ENCODE measurements at places on chromosomes 4 and X.

- DNase-seq, result no peak
- H3K4me1 ChIP-seq, result peaks cover 2% of the 10 kb centered on the region
- no peak overlapping the region for H3K27ac ChIP-seq
- no peaks in the 10 kb centered on the region for H3K36me3 ChIP-seq
Measured at GRCh38 chrX:121122332-121122731, 74.9 kb downstream of the GLUD2 start.

GRCh38 chrX:47366041-47366722 is 4.2 kb upstream of the ZNF157 start:
- H3K36me3 ChIP-seq, result no peaks in the 10 kb centered on the region
- peaks cover 10% of the 10 kb centered on the region for H3K4me1 ChIP-seq
- H3K27ac ChIP-seq, result peak overlapping the region; percentile 98
- H3K27me3 ChIP-seq, result no peaks in the 10 kb centered on the region
- H3K4me3 ChIP-seq, result peak overlapping the region; percentile 89
- DNase-seq, result peak; percentile 70

- H3K27me3 ChIP-seq, result no peaks in the 10 kb centered on the region
- H3K27ac ChIP-seq, result no peak overlapping the region
- DNase-seq, result no peak
- no peaks in the 10 kb centered on the region for H3K36me3 ChIP-seq
- no peaks in the 10 kb centered on the region for H3K4me1 ChIP-seq
- no peak overlapping the region for H3K4me3 ChIP-seq
Measured at GRCh38 chr4:149836546-149836945, 20.9 kb upstream of the IQCM start.

DNA sequence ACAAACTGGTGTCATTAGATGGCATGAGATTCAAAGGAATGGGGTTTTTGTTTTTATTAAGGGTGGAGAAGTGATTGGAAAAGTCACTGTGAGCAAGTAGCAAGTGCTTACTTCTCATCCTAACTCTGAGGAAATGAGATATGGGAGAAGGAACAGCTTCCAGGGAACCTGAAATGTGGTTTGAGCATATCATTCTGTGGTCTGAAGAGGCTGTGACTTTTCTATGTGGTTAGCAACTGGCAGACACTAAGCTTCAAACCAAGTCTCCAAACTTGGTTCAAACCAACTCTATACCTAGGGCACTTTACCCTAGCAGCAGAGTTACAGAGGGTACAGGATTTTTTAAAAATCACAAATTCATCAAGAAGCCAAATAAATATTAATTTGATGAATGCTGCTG is 58.2 kb downstream of the DCLK2 start:
- H3K36me3 ChIP-seq, result no peaks in the 10 kb centered on the region
- H3K27me3 ChIP-seq, result peaks cover 16% of the 10 kb centered on the region
- H3K4me1 ChIP-seq, result peaks cover 33% of the 10 kb centered on the region

DNA sequence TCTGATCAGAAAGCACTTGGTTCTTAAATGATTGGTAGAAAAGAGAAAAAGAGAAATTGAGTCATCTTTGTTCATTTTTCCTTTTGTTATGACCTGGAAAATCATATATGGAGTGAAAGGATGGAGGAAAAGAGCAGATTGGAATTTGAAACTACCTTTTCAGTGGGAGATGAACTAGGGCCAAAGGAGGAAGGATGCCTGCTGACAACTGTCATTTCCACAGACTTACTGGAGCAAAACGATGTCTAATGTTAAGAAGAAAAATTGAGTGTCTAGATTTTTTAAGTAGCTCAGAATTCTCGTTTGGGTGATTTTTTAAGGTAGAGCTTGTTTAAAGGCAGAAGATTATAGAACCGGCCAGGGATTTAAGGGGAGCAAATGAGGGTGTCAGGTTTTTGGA is 144.6 kb upstream of the KCNIP4 start:
- no peaks in the 10 kb centered on the region for H3K36me3 ChIP-seq
- H3K27me3 ChIP-seq, result no peaks in the 10 kb centered on the region
- DNase-seq, result no peak
- H3K4me3 ChIP-seq, result no peak overlapping the region
- H3K4me1 ChIP-seq, result no peaks in the 10 kb centered on the region

DNA sequence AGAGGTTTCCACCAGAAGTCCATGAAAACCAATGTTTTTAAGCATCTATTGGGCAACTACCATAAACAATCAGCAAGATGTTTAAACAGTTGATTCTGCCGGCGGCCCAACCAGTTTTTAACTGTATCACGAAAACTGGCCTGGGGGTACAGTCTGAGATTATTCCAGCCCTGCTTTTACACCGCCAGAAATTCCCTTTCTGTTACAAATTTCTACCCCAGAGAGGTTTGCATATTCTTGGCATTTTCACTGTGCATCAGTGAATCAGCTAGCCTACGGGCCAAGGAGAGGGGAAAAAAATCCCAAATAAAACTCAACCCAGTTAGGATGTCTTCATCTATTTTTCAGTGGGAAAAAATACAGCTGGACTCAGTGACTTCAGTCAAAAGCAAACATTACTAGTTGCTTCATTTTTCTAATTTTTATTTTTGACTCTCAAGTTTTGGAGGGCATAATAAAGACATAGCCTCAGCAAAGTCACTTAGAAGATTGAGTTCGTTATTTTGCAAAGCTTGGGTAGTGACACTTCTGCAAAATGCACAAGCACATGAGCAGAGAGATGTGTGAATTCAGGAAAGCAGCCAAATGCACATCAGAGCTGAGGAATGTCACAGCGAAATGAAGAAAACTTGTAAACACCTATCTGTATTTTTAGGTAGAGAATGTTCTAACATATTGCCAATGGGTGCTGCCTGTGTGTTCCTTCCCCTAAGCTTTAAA is 167.8 kb upstream of the GK2 start:
- no peaks in the 10 kb centered on the region for H3K4me1 ChIP-seq
- H3K4me3 ChIP-seq, result no peak overlapping the region
- H3K27me3 ChIP-seq, result peaks cover 4% of the 10 kb centered on the region
- DNase-seq, result no peak

DNA sequence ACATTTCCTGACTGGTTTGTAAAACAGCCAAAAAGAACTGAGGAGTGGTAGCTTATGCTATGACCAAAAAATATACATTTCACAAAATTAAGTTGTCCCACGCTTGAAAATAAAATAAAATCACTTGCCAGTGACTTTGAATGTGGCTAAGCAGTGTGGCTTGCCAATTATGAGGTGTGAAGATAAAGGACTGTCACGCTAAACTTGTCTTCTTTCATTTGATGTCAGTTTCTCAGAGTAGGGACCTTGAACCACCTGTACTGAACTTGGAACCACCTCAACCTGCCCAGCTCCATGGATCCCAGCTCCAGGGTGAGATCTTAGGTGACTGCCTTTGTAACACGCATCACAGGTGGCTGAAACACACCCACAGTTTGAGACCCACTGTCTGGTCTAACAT is 113.7 kb upstream of the TBL1X start:
- peak overlapping the region; percentile 54 for H3K27ac ChIP-seq
- H3K27me3 ChIP-seq, result no peaks in the 10 kb centered on the region
- H3K36me3 ChIP-seq, result peaks cover 4% of the 10 kb centered on the region
- no peak overlapping the region for H3K4me3 ChIP-seq
- DNase-seq, result no peak

- H3K36me3 ChIP-seq, result peaks cover 4% of the 10 kb centered on the region
- H3K27me3 ChIP-seq, result no peaks in the 10 kb centered on the region
- no peak for DNase-seq
- peaks cover 24% of the 10 kb centered on the region for H3K4me1 ChIP-seq
- peak overlapping the region; percentile 21 for H3K4me3 ChIP-seq
Measured at GRCh38 chr4:85826060-85826678, 351.2 kb downstream of the ARHGAP24 start.

DNA sequence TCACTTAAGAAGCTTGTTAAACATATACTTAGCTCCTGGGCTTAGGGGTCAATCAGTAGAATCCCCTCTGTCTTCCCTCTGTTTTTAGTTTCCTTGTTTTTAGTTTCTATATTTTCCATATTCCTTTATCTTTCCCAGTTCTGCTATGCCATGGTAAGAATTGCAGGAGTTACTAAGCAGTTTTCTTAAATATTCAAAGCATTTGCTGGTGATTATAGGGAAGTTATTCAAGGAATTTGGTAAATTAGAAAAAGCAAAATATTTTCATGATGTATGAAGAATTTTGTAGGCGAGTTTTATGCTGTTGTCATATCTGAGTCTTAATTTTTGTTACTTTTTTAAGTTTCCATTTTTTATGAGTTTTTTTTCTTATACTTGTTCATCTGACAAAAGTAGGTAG is 91.6 kb upstream of the NUDT6 start:
- peaks cover 14% of the 10 kb centered on the region for H3K36me3 ChIP-seq
- H3K27ac ChIP-seq, result peak overlapping the region; percentile 80
- H3K4me3 ChIP-seq, result no peak overlapping the region
- no peak for DNase-seq

DNA sequence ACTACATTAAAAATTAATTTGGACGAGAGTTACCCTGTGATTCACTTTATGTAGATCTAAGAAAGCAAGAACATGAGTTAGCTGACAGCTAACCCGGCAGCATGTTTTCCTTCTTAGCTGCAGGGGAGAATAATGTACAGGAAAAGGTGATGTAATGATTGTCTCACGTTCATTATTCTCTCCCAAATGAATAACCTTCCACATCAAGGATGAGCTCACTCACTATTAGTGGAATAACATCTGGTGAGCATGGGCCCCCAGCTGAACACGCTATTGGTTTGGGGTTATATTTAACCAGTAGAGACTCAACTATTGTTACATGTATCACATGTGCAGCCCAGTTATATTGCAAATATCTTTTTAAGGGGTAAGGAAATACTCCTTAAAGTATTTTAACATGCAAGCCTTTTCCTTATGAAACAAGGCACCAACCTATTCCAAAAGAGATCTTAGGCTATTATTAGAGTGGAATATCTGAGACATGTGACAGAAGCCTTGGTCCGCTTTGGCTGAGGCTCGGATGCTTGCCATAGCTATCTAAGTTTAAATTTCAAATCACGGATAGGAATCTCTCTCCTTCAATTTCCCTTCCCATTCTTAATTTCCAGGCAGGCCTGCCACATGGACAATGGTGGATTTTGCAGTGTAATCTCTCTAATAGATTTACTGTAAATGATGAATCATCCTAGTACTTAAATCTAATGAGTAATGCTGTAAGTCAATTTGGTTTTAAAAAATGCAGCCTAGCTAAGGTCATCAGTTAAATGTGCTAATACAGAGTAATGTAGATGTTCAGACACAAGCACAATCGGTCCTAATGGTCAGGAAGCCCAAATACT is 99.0 kb upstream of the OTUD4 start:
- H3K4me1 ChIP-seq, result no peaks in the 10 kb centered on the region
- H3K36me3 ChIP-seq, result no peaks in the 10 kb centered on the region
- H3K27me3 ChIP-seq, result no peaks in the 10 kb centered on the region
- H3K4me3 ChIP-seq, result no peak overlapping the region
- H3K27ac ChIP-seq, result no peak overlapping the region

GRCh38 chr4:89657931-89658700 is 178.8 kb downstream of the SNCA start:
- H3K4me1 ChIP-seq, result peaks cover 3% of the 10 kb centered on the region
- no peak overlapping the region for H3K27ac ChIP-seq
- no peaks in the 10 kb centered on the region for H3K36me3 ChIP-seq
- no peak for DNase-seq
- H3K4me3 ChIP-seq, result no peak overlapping the region

DNA sequence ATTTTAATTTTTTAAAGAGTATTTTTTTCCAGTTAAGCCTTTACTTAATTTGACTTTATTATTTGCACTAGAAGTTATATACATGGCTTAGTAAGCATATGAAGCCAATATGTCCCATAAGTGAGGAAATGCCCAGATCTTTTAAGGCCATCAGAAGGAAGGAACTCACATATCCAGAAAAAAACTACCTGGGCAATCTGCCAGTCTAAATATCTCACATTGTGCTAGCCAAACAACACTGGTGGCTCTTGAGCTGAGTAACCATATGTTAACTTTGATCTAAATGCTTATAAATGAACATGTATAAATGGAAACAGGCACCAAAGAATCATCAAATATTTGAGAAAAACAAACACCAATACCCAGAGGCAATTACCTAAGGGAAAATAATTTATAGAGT is 138.6 kb upstream of the APOOL start:
- H3K27ac ChIP-seq, result no peak overlapping the region
- no peak for DNase-seq
- no peak overlapping the region for H3K4me3 ChIP-seq
- no peaks in the 10 kb centered on the region for H3K27me3 ChIP-seq
- no peaks in the 10 kb centered on the region for H3K4me1 ChIP-seq
- H3K36me3 ChIP-seq, result no peaks in the 10 kb centered on the region

DNA sequence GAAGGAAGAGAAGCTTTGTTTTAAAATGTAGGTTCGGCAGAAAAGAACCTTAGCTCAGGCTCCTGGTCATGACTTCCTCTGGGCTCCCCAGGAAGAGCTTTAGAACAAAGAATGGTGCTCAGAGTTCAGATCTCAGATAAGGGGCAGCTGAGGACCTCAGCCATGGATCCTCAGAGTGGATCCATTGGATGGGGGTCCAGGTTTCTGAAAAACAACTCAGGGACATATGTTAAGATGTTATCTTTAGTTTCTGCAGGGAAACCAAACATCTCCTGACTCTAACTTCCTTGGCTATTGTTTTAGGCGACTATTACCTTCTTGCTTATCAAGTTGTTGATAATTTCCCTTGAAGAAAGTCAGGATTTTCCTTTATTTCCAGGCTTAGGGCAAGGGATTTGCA is 5.4 kb downstream of the EVC start:
- no peak overlapping the region for H3K4me3 ChIP-seq
- H3K27ac ChIP-seq, result no peak overlapping the region
- H3K27me3 ChIP-seq, result peaks cover 30% of the 10 kb centered on the region
- peaks cover 25% of the 10 kb centered on the region for H3K36me3 ChIP-seq
- no peaks in the 10 kb centered on the region for H3K4me1 ChIP-seq

DNA sequence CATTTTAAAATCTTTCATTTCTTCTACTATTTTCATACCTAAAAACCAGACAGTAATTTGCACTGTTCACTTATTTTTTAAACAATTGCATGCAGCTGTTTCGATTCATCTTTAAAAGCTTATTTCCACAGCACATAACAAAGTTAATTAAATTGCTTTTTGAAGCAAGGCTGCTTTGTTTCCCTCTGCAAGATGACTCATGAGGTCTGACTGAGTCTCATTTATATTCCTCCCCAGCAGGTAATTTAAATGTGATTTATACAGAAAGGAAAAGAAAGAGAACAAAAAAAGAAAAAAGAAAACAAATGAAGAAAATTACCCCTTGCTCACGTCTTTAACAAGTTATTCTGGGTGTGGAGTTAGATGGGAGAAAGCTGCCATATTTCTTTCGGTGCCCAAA is 22.8 kb downstream of the VMA21 start:
- no peak overlapping the region for H3K4me3 ChIP-seq
- no peak overlapping the region for H3K27ac ChIP-seq
- H3K36me3 ChIP-seq, result no peaks in the 10 kb centered on the region
- no peak for DNase-seq

DNA sequence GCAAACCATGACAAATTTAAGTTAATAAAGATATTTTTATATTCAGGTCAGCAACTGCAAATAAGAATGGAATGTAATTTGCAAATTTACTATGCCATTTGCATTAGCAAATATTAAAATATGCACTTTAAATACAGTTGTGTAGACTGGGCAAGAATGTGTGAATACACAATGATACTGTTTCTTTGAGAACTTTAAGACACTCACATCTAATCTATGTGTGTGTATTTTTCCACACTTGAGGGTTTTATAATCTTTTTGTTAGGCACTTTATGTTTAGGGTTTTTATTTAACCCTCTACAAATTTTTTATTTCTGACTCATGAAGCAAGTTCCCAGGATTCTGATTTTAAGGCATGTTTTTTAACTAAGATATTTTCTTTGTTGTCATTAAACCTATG is 23.9 kb upstream of the NDNF start:
- no peak for DNase-seq
- H3K36me3 ChIP-seq, result no peaks in the 10 kb centered on the region
